ENCODE measurements at places on chromosomes 5 and 9.

GRCh38 chr9:114279693-114280092, 43.2 kb upstream of the ORM1 start:
- DNase-seq = no peak

GRCh38 chr5:59838989-59839388, 54.5 kb downstream of the PDE4D start:
- no peak for DNase-seq

DNA sequence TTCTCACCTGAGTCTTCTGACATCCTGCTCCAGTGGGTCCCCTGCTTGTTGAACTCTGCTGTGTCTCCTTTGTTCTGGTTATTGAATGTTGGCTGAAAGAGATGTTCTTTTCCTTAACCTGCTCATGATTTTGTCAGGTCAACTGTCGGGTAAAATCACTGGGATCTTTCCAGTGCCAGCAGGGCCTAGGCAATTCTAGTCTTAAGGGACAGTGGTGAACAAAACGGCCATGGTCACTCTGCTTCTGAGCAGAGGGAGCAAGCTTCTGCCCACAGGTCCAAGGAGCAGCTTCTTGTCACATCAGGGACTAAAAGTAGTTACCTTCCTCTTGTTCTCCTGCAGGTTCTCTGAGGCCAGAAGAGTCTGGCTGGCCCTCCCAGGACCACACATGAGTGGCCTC, 65.6 kb downstream of the SEC61B start:
- DNase-seq = no peak

GRCh38 chr5:115160975-115161475, 8.7 kb downstream of the TRIM36 start:
- DNase-seq = no peak

- no peak for DNase-seq
Measured at GRCh38 chr5:174448662-174449061, 275.7 kb upstream of the MSX2 start.

DNA sequence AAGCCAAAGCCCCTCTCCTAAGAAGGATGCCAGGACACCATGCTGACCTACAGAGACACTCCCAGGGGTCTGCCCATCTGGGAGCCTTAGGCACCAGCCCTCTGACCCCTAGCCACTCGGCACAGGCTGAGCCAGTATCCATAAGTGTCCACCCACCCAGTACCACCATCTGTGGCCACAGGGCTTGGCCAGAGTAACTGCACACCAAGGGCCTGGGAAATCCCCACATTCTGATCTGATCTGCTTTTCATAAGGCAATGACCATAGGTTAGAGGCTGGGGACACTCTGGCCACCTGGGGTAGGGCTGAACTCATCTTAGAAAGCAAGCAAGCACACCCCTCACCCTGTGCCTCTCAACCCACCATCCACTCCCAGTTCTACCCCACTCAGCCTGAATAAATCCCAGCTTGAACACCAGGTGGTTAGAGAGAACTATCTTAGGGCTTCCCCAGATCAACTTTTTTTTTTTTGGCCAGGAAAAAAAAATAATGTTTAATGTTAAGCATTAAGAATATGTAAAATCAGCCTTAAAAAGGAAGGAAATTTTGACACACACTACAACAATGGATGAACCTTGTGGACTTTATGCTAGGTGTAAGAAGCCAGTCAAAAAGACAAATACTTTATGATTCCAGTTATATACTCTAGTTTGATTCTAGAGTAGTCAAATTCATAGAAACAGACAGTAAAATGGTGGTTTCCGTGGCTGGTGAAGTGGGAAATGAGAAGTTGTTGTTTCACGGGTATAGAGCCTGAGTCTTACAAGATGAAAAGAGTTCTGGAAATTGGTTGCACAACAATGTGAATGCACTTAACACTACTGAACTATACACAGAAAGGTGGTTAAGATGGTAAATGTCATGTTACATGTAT, 6.2 kb downstream of the GNPDA1 start:
- no peak for DNase-seq

GRCh38 chr5:67998709-67999261, 216.8 kb upstream of the PIK3R1 start:
- DNase-seq = no peak

- no peak for DNase-seq
Measured at GRCh38 chr5:171629628-171630349, 155.8 kb upstream of the SMIM23 start.

GRCh38 chr9:95623640-95624039, 106.9 kb upstream of the PTCH1 start:
- no peak for DNase-seq

GRCh38 chr5:144202726-144203125, 32.1 kb downstream of the KCTD16 start:
- DNase-seq = no peak

DNA sequence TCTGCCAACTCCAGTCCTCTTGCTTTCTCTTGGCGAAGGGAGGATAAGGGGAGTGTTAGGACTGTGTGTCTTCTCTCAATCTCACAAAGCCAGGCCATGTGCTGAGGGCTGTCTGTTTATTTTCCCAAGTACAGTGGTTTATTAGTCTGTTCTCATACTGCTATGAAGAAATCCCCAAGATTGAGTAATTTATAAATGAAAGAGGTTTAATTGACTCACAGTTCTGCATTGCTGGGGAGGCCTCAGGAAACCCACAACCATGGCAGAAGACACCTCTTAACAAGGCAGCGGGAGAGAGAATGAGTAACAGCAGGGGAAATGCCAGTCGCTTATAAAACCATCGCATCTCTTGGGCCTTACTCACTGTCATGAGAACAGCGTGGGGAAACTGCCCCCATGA, 36.2 kb upstream of the CKS2 start:
- no peak for DNase-seq

- no peak for DNase-seq
Measured at GRCh38 chr9:112815868-112816267, 65.3 kb downstream of the SNX30 start.

GRCh38 chr9:125948887-125949596, 201.9 kb downstream of the PBX3 start:
- DNase-seq = no peak

DNA sequence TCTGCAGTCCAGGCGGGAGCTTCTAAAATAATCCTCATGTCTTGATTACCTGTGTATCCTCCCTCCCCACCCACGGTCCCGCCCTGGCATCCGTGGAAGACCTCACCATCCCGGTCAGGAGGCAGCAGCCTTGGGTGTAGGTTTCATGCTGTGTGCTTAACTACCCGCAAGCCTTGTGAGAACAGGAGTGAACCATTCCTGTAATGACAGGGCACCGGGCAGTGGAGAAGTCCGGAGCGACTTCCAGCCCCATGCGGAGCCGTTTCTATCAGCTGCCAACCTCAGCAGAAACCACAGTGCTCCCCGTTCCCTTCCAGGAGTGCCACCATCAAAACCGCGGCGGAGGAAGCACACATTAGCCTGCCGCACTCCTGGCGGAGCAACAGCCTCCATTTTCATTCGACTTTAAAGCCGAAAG, 123.5 kb upstream of the LMX1B start:
- no peak for DNase-seq

- no peak for DNase-seq
Measured at GRCh38 chr5:124902097-124902821, 155.8 kb upstream of the ZNF608 start.

GRCh38 chr5:94057217-94057616, 315.8 kb upstream of the POU5F2 start:
- DNase-seq = no peak

DNA sequence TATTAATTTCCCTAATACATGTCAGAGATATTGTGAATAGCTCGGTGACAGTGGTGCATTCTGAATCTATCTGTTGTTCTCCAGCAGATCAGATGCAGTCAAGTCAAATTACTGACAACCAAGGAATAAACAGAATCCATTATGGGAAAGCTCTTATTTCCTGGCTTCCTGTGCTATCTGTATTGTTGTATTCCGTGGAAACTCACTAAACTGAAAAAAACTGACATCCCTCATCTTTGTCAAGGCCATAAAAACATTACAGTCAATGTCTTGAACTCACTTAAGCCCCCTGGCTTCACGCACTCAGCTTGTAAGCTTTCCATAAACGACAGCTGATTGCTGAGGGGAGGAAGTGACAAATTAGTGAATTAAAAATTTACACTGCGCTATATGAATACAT, 245.9 kb downstream of the CTNND2 start:
- no peak for DNase-seq

DNA sequence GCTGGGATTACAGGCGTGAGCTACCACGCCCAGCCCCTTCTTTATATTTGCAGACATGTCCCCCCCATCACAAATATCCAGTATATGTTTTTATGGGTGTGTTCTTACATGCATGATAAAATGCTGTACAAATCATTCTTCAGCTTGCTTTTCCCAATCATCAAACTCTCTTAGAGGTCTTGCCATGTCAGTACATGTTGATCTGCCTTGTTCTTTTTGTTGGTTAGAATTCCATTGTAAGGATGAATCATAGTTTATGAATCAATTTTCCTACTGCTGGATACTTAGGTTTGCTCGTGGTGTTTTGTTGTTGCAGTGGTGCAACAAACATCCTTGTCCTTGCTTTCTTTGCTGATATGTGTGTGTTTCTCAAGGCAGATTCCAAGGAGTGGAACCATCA, 79.9 kb upstream of the NEURL1B start:
- no peak for DNase-seq

DNA sequence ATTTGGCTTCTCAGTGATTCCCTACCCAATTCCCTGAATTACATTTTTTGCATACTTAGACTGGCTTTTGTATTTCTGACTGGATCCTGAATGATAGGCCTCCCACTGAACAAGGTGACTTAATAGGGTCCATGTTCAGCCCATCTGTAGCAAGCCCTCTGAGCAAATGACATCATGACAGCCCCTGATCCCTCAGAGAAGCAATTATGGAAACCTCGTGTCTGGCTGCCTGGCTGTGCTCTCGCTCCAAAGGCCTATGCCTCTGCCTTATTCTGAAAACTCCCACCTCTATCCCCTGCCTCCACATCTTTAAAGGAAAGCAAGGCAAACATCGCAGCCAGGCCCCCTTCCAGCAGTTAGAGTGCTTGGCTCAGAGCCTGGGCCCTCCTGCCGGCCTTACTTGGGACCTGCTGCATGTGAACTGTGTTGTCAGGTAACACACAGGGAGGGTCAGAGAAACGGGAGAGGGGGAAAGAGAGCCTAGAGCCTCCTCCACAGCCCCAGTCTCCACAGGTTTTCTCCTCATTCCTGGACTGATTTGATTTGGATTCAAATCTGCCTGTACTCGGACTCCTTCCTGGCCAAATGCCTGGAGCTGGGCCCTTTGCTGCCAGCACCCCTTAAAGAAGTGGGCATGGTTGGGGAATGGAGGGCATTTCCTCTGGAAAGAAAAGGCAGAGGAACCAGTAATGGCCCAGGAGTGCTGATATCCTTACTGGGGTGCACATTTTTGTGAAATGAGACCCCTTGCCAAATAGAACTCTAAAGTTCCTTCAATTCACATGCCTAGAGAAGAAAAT, 3.8 kb downstream of the DCANP1 start:
- no peak for DNase-seq

DNA sequence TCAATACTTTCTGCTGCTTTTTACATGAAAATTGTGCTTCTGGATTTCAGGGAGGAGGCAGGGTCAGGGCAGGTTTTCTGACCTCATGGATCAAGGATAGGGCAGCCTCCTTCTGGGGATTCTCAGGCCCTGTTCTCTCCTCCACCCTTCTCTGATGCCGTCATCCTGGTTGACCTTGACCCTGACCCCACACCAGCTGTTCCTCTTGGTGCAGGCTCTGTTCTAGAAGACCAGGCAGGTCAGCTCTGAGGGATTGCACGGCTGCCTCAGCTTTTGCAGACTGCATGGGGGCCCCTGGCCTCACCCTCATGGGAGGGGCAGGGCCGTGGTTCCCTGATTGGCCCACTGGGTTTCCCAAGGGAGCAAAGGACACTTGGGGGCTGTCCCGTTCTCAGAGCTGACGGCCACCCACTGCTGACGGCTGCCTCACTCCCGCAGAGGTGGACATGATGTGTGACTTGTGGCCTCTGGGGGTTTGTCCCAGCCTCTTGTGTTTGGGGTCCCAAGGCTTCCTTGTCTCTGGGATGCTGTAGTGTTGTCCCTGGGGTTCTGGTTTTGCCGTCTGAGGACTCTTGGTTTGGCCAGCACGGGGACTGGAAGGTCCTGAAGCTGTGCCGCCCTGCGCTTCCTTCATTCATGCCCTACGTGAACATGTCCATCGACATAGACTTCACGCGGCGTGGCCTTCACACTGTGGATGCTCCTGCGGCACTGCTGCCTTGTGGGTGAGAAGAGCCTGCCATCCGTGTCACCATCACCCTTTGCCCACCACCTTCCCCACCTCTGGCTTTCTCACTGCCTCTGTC, 34.5 kb downstream of the CEP72 start:
- no peak for DNase-seq
